Activated naive CD8-positive, alpha-beta T cell treated with anti-CD3 and anti-CD28 coated beads for 36 hours (primary cell): ENCODE measurements at places on chromosomes 13 and 19.
A peak's percentile ranks its signal among the peaks of the same experiment; 100 is the strongest.

DNA sequence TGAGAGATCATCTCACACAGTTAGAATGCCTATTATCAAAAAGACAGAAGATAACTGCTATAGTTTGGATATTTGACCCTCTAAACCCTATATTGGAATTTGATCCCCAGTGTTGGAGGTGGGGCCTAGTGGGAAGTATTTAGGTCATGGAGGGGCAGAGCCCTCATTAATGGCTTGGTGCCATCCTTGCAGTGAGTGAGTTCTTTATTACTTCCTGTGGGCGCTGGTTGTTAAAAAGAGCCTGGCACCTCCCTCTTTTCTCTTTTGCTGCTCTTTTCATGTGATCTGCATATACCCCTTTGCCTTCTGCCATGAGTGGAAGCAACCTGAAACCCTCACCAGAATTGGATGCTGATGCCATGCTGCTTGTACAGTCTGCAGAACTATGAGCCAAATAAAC is 66.8 kb downstream of the TDRD3 start:
- no peaks in the 10 kb centered on the region for H3K27me3 ChIP-seq
- no peak for DNase-seq
- H3K4me3 ChIP-seq, result no peak overlapping the region
- H3K4me1 ChIP-seq, result peaks cover 3% of the 10 kb centered on the region
- peaks cover 27% of the 10 kb centered on the region for H3K36me3 ChIP-seq

DNA sequence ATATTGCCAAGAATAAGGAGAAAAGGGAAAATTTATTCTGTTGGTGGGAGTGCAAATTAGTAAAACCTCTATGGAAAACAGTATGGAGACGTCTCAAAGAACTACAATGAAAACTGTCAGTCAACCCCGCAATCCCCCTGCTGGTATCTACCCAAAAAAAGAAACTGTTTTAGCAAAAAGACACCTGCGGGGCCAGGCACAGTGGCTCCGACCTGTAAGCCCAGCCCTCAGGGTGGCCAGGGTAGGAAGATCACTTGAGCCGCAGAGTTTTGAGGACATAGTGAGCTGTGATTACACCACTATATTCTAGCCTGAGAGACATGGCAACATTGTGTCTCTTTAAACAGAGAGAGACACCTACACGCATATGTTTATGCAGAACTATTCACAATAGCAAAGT is 37.5 kb upstream of the SLITRK1 start:
- no peak for DNase-seq
- peaks cover 7% of the 10 kb centered on the region for H3K27me3 ChIP-seq
- H3K4me3 ChIP-seq, result no peak overlapping the region
- no peak overlapping the region for H3K27ac ChIP-seq
- no peaks in the 10 kb centered on the region for H3K36me3 ChIP-seq
- H3K4me1 ChIP-seq, result no peaks in the 10 kb centered on the region

- no peak overlapping the region for H3K4me3 ChIP-seq
- peaks cover 12% of the 10 kb centered on the region for H3K4me1 ChIP-seq
- H3K27me3 ChIP-seq, result peaks cover 23% of the 10 kb centered on the region
- DNase-seq, result peak; percentile 40
- H3K27ac ChIP-seq, result no peak overlapping the region
Observed at GRCh38 chr13:51125495-51126226, 14.6 kb upstream of the C13orf42 start.

- H3K36me3 ChIP-seq, result no peaks in the 10 kb centered on the region
- no peak overlapping the region for H3K27ac ChIP-seq
- peaks cover 15% of the 10 kb centered on the region for H3K4me1 ChIP-seq
- no peak for DNase-seq
- no peaks in the 10 kb centered on the region for H3K27me3 ChIP-seq
- no peak overlapping the region for H3K4me3 ChIP-seq
Observed at GRCh38 chr13:114200399-114200911, 21.4 kb downstream of the CFAP97D2 start.

GRCh38 chr19:15864824-15865223 is 33.0 kb downstream of the CYP4F2 start:
- H3K36me3 ChIP-seq, result no peaks in the 10 kb centered on the region
- no peaks in the 10 kb centered on the region for H3K4me1 ChIP-seq
- no peak overlapping the region for H3K4me3 ChIP-seq
- H3K27me3 ChIP-seq, result no peaks in the 10 kb centered on the region

DNA sequence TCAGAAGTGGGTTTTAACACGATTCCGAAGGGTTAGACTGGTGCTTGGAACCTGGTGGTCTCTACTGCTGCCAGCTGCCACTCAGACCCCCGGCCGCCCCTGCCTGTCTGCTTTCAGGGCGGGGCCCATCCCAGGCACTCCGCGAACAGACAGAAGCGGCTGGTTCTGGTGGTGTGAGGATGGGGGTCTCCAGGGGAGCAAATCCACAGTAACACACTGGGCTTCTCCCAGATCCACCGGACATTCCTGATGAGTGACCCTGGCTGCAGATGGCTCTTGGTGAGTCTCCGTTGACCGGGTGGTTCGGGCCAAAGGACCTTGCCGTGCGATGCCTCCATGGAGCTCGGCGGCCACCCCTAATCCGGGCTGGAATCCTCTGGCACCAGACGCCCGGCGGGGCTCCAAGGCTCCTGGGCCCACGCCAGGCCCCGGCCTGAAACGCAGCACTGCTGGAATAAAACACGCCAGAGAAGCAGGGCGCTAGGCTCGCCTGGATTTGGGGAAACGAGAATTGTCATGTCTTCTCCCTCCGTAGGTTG is 2.1 kb upstream of the PTBP1 start:
- peak overlapping the region; percentile 2 for H3K4me3 ChIP-seq
- H3K36me3 ChIP-seq, result peaks cover 19% of the 10 kb centered on the region
- H3K27me3 ChIP-seq, result peaks cover 4% of the 10 kb centered on the region

DNA sequence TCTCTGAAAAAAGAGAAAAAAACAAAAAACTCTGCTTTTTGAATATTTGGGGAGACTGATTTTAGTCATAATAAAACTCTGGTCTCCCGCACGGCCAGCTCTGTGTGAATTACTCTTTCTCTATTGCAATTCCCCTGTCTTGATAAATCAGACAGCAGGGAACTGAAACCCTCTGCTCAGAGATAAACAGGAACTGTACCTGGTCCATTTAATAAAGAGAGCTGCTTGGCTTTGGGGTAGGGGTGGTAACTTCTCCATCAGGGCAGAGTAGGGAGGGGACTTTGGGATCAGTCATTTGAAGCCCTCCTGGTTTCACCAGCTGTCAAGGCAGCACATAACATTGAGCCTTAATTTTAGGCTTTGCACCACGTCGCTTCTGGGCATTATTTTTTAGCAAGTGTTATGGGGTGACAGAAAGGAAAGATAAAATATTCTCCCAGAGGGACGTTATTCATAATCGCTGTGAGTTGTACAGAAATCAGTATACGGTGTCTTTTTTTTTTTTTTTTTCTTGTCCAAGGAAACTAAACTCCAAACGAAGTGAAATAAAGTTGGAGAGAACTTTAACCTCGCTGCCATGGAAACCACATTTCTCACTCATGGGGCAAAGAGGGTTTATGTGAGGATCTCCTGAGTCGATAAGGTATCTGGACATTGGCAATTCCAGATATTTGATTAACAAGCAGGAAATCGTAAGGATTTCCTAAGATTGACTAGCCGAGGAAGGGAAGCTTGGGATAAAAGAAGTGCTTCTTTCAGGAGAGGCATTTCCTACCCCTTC is 99.0 kb upstream of the MRI1 start:
- no peaks in the 10 kb centered on the region for H3K4me1 ChIP-seq
- DNase-seq, result no peak
- no peak overlapping the region for H3K4me3 ChIP-seq
- H3K27me3 ChIP-seq, result no peaks in the 10 kb centered on the region
- no peaks in the 10 kb centered on the region for H3K36me3 ChIP-seq

GRCh38 chr19:44878120-44878865 is 12.8 kb upstream of the TOMM40 start:
- DNase-seq, result no peak
- H3K4me1 ChIP-seq, result peaks cover 11% of the 10 kb centered on the region
- no peaks in the 10 kb centered on the region for H3K27me3 ChIP-seq
- no peak overlapping the region for H3K4me3 ChIP-seq
- H3K36me3 ChIP-seq, result no peaks in the 10 kb centered on the region
- no peak overlapping the region for H3K27ac ChIP-seq

- H3K27me3 ChIP-seq, result no peaks in the 10 kb centered on the region
- H3K36me3 ChIP-seq, result peaks cover 15% of the 10 kb centered on the region
- no peak overlapping the region for H3K4me3 ChIP-seq
- peaks cover 5% of the 10 kb centered on the region for H3K4me1 ChIP-seq
- no peak overlapping the region for H3K27ac ChIP-seq
Observed at GRCh38 chr19:56508290-56508778, 679 bp downstream of the ZNF471 start.

DNA sequence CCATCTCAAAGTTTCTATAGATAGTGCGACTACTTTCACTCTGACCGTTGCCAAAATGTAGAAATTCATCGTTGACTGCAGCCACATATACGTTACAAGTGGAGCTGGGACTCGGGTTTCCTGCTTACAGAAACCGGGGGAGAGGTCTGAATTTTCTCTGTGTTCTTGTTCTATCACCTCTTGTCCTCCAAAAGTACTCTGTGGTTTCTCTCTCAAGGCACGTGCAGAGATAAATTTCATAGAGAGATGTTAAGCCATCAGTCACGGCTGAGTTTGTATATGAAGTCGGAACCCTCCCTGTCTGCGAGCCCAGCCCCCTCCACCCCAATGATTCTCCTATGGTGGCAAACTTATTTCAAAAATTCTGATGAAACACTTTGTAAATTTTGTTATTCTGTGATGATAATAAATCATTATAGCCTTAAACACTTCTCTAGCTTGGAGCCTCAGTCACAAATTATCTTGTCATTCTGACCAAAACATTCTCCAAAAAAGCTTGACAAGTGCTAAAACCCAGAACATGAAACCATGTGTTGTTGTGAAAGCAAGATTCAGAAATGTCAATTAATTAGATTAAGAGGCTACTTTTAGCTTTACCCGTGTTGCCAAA is 87.5 kb downstream of the TSHZ3 start:
- peaks cover 5% of the 10 kb centered on the region for H3K4me1 ChIP-seq
- H3K4me3 ChIP-seq, result no peak overlapping the region
- no peak overlapping the region for H3K27ac ChIP-seq

- no peaks in the 10 kb centered on the region for H3K36me3 ChIP-seq
- peaks cover 3% of the 10 kb centered on the region for H3K4me1 ChIP-seq
- no peak overlapping the region for H3K4me3 ChIP-seq
- peaks cover 25% of the 10 kb centered on the region for H3K27me3 ChIP-seq
- no peak for DNase-seq
Observed at GRCh38 chr13:106756446-106756845, 188.5 kb upstream of the ARGLU1 start.

GRCh38 chr13:28822151-28822550 is 2.0 kb downstream of the MTUS2 start:
- H3K36me3 ChIP-seq, result no peaks in the 10 kb centered on the region
- H3K4me1 ChIP-seq, result peaks cover 2% of the 10 kb centered on the region
- peaks cover 83% of the 10 kb centered on the region for H3K27me3 ChIP-seq
- no peak overlapping the region for H3K4me3 ChIP-seq

DNA sequence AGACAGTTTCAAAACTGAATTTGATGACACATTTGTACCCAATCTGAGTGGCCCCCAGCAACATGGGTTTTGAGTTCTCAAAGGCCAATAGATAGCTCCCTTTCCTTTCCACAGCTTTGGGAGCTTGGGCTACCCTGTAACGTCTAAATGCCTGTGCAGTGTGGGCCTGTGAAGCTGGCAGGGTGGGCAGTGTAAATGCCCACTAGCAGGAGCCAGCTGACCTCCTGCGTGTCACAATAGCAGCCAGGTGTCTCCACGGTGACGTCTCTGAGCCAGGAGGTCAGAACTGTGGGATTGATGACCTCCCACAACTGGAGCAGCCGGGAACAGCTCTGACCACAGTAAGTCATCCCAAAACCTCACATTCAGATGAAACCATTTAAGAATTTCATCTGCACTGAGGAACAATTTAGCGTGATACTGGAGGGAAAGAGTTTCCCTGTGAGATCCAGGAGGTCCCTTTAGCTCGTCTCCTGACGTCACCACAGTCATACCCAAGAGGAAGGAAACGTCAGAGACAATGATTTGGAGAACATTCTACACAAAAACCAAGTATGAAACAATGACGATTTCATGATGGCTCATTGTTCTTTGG is at the start of gene IPO5:
IPO5 (plus strand) TSS at position 300 of the 595 bp plus-strand sequence. CDS start 23,022 bp downstream, outside the sequence.
- H3K27me3 ChIP-seq, result peaks cover 6% of the 10 kb centered on the region
- no peak within 1 kb of the TSS for H3K4me3 ChIP-seq
- H3K27ac ChIP-seq, result no peak within 1 kb of the TSS
- no peaks in the 10 kb centered on the region for H3K4me1 ChIP-seq

DNA sequence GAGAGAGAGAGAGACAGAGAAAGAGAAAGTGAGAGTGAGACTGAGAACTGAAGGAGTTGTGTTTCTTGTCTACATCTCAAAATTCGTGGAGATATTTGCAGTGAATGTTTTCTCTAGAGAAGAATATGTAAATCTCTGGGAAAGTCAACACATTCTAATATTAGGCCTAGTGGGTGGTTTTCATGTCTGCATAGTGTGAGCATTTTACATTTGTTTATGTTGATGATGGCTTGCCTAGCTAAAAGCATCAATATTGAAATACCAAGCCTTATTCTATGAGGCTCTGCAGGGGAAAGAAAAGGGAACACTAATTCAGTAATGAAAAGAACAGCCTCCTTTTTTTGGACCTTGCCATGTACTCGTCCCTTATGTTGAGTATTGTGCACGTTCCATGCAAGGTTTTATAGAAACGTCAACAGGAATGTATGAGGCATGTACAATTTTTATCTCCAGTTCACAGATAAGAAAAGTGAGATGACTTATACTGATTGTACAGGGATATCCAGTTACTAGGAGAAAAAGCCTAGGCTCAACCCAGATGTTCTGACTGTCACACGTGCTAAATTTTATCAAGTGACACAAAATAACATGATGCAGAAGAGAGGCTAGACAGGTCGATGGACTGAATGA is 1288.9 kb upstream of the SLC10A2 start:
- peaks cover 2% of the 10 kb centered on the region for H3K36me3 ChIP-seq
- no peak for DNase-seq
- H3K4me1 ChIP-seq, result no peaks in the 10 kb centered on the region
- H3K27ac ChIP-seq, result no peak overlapping the region
- no peaks in the 10 kb centered on the region for H3K27me3 ChIP-seq

DNA sequence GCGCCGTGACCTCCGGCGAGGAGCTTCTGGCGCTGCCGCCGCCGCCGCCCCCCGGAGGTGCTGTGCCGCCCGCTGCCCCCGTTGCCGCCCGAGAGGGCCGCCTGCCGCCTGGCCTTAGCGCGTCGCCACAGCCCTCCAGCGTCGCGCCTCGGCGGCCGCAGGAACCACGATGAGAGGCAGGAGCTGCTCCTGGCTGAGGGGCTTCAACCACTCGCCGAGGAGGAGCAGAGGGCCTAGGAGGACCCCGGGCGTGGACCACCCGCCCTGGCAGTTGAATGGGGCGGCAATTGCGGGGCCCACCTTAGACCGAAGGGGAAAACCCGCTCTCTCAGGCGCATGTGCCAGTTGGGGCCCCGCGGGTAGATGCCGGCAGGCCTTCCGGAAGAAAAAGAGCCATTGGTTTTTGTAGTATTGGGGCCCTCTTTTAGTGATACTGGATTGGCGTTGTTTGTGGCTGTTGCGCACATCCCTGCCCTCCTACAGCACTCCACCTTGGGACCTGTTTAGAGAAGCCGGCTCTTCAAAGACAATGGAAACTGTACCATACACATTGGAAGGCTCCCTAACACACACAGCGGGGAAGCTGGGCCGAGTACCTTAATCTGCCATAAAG is 4.8 kb downstream of the PDX1 start:
- peaks cover 38% of the 10 kb centered on the region for H3K4me1 ChIP-seq
- H3K4me3 ChIP-seq, result no peak overlapping the region
- H3K27me3 ChIP-seq, result peaks cover 93% of the 10 kb centered on the region
- no peaks in the 10 kb centered on the region for H3K36me3 ChIP-seq
- no peak overlapping the region for H3K27ac ChIP-seq

- no peaks in the 10 kb centered on the region for H3K36me3 ChIP-seq
- H3K4me1 ChIP-seq, result no peaks in the 10 kb centered on the region
- H3K27me3 ChIP-seq, result no peaks in the 10 kb centered on the region
- H3K4me3 ChIP-seq, result no peak overlapping the region
Observed at GRCh38 chr19:7267792-7268704, 26.2 kb downstream of the INSR start.
